NCI-H69 (cell line): ENCODE measurements at places on chromosomes 1 and 21.
A peak's percentile ranks its signal among the peaks of the same experiment; 100 is the strongest.

DNA sequence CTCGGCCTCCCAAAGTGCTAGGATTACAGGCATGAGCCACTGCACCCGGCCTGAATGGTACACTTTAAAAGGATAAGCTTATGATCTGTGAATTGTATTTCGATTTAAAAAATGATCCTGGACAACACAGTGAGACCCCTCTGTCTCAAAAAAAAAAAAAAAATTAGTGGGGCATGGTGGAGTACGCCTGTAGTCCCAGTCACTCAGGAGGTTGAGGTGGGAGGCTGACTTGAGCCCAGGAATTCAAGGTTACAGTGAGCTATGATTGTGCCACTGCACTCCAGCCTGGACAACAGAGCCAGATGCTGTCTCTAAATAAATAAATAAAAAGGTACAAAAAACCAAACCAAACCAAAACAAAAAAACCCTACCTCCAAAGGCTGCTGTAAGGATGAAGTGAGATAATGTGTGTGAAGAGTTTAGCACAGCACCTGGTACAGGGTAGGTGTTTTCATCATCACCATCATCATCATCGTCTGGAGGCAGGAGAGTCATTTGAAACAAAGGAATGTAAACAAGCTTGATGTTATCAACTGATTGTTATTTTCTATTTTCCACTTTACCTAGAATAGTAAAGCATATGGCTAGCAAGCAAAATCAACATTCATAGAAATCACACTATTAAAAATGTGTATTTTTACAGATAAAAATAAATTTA, 22.5 kb upstream of the HTR1D start:
- no peak for DNase-seq

DNA sequence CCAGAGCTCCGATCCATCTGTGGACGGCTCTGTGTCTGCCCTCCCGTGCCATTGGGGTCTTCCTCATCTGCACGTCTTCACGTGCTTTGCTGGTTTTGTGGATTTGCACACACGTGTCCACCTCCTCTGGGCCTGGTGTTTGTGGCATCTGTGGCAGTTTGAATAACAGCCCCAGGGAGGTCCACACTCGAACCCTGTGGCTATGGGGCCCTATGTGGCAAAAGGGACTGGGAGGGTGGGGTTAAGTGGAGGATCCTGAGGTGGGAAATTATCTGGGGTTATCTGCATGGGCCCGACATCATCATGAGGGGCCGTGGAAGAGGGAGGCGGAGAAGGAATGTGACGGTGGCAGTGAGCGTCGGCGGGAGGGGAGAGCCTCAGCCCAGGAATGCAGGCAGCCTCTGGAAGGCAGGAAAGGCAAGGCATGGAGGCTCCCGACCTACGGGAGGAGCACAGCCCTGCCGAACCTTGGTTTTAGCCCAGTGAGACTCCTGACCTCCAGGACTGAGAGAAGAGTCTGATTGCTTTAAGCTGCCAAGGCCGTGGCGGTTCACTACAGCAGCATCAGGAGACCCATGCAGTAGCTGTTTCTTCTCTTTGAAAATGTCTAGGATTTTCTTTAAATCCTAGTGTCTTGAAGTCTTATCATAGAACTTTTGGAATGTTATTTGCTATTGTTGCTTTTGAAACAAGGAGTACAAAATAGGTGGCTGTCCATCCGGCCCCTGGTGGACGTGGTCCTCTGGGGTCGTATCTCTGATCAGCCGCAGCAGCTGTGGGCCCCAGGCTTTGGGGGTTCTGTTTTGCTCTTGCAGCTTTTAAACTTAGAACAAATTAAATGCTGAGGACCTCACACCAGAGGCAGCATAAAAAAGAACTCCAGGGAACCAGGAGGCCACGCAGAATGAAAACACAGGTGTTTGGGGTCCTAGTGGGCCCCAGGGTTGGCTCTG, 40.0 kb upstream of the LRRC3 start:
- no peak for DNase-seq

DNA sequence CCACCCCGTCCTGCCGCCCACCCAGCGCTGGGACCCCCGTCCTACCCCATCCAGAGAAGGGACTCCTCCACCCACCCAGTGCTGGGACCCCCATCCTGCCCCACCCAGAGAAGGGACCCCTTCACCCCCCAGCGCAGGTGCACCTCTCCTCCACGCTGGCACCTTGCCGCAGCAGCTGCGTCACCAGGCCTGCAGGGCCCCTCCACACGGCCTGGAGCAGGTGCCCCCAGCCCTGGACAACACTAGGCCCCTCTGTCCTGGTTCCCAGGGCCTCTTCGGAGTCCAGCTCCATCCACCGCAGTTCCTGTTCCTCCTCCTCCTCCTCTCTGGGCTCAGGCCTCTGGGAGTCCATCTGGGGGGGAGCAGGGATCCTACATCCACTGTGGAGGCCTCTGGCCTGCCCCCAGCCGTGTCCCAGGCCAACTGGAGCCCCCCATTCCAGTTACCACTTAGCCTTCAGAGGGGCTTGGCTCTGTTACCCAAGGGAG, 378 bp downstream of the ANKRD65 start:
- peak; percentile 54 for DNase-seq

- no peak for DNase-seq
These were observed 5.5 kb downstream of the PKP1 start for GRCh38 chr1:201288765-201289164.

- no peak for DNase-seq
These were observed 96.2 kb upstream of the AKT3 start for GRCh38 chr1:243946253-243946652.

DNA sequence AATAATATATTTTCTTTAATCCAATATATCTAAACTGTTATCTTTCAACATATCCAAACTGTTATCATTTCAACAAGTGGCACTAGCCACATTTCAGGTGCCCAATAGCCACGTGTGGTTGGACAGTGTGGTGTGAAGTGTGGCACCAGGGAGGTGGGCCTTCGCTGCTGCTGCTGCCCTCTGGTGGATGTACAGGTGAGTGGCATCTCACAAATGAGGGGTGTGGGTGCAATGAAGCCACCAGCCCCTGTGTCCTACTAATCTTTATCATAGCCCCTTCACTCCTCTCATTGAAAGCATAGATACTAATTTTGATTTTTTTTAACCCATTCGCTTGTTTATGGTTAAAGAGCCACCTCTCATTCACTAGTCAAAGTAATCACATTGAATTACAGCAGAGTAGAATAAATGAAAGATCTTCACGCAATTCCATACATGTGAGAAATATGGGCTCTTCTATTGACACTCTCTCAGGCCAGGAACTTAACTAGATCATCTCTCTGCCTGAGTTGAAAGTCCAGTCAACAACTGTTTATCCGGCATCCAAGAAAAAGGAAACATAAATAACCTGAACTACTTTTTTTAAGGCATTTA, 499.2 kb downstream of the OMA1 start:
- DNase-seq, result peak; percentile 4

DNA sequence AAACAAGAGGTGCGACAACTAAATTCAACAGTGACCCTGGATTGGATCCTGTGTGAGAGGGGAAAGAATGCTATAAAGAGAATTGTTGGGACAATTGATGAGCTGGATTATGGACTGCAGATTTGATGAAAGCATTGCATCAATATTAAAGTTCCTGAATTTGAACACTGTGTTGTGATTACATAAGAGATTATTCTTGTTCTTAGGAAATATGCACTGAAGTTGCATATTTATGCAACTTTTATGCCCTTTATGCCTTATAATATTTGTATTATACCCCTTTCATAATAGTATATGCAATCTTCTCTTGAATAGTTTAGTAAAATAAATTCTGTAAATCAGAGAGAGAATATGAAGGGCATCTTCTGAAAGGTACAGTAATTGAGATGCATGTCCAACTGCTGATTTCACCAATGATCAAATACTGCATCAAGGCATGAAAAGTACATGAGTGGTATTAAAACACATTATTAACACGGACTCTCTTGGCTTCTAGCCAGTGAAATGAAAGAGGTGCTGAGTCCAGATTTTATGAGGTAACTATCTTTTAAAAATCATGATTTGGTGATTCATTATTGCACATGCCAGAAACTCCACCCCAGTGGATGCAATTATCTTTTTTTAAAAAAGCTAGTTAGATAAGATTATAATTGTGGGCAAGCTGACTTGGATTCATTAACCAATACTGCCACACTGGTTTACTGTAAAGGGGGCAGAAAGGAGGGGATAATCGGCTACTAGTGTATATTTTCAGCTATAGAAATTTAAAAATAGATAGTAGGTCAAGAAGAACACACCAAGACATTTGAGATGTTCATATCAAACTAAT, 19.9 kb upstream of the LPAR3 start:
- DNase-seq, result no peak

GRCh38 chr1:196088541-196088940, 519.7 kb downstream of the KCNT2 start:
- DNase-seq, result no peak

- no peak for DNase-seq
These were observed 17.1 kb downstream of the PRXL2B start for GRCh38 chr1:2603521-2604155.

- no peak for DNase-seq
These were observed 70.4 kb upstream of the UBE2U start for GRCh38 chr1:64133036-64133435.

- no peak for DNase-seq
These were observed 28.2 kb downstream of the CNN3 start for GRCh38 chr1:94898491-94899385.

- no peak for DNase-seq
These were observed 64.6 kb downstream of the RUNX1 start for GRCh38 chr21:34984356-34985058.

DNA sequence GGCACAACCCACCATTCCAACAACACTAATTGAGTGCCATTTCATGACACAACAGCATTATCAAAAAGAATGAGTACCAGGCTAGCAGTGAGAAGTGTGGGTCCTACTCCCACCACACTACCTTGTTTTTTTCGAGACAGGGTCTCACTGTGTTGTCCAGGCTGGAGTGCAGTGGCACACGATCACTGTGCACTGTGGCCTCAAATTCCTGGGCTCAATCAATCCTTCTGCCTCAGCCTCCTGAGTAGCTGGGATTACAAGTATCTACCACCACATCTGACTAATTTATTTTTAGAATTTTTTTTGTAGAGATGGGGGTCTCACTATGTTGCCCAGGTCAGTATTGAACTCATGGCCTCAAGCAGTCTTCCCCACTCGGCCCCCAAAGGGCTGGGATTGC, 30.7 kb downstream of the CD247 start:
- DNase-seq, result no peak

- DNase-seq, result peak; percentile 15
These were observed 1.1 kb downstream of the EEIG2 start for GRCh38 chr1:108560874-108561459.

DNA sequence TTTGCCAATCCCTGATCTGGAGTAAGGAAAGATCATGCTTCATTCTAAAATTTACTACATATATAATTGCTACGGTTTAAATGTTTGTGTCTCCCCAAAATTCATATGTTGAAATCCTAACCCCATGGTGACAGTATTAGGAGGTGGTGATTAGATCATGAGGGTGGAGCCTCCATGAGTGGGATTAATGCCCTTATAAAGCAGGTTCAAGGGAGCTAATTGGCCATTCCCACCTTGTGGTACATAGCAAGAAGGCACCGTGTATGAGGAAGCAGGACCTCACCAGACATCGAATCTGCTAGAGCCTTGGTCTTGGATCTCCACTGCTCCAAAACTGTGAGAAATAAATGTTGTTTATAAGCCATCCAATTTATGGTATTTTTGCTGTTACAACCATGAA, 55.5 kb downstream of the GADD45A start:
- peak; percentile 59 for DNase-seq

- DNase-seq, result peak; percentile 75
These were observed 10.8 kb downstream of the ADAMTSL4 start for GRCh38 chr1:150560011-150560438.

DNA sequence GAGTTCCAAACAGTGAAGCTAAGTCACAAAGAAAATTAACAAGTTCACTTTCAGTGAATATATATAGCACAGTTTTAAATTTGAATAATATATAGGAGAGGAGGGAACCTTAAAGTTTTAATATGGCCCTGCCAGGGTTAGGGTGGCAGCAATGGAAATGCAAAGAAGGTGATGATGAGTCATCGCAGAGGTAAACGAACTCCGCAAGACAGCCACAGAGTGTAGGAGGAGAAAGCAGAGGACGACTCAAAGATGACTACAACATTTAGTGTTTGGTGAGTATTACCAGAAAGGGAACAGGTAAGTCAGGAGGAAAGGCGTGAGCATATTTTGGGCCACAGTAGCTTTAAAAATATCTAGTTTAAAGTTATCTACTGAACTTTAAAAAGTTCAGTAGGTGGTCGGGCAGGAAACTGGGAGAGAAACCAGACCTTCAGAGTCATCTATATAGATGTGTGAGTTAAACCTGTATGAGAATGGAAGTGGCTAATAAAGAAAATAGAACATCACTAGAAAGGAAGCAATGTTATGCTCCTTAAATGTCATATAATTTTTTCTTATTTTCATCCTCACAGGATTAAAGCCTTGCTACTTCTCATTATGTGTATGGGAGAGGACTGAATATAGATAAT, 75.7 kb downstream of the UCHL5 start:
- no peak for DNase-seq

- peak; percentile 23 for DNase-seq
These were observed 4.0 kb downstream of the ZBTB7B start for GRCh38 chr1:155006601-155007101.

DNA sequence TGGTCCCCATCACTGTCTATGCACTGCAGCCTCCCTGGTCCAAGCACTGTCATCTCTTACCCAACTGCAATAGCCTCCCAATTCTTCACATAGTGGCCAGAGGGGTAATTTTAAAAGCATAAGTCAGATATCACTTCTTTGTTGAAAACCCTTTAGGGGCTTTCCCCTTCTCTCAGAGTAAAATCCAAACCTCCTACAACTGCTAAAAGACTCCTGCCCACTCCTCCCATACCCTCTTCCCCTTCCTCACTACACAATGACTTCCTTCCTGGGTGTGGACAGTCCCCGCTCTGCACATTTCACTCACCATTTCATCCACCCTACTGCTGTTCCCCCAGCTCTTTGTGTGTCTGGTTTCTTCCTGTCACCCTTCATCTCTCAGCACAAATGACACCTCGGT, 8.3 kb downstream of the MCOLN2 start:
- no peak for DNase-seq

DNA sequence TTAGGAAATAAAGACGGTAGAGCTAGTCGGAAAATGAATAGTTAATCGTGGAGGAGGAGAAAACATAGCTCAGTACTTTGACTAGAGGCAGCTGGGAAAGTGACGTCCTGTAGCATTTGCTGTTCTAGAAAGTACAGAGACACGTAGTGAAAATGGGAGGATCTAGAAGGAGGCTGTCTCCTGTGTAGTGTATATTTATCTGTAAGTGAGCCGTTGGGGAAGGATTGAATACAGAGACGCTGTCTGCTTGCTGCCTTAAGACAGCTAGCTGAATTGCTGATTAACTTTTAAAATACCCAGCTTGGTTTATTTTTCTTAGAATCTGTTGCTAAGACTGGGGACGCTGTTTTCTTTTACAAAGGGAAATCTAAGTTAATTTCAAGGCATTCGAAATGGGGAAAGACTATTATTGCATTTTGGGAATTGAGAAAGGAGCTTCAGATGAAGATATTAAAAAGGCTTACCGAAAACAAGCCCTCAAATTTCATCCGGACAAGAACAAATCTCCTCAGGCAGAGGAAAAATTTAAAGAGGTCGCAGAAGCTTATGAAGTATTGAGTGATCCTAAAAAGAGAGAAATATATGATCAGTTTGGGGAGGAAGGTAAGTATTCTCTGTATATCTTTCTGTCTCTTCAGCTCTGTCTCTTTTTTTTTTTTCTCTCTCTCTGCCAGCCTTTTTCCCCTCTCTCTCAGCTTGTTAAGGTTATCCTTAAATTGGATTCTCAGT, at the start of gene DNAJB4:
Gene DNAJB4, plus strand, starts transcription at position 221 of the 729 bp plus-strand sequence. Its CDS starts 172 bp downstream, at position 393.
- DNase-seq, result peak; percentile 89

- no peak for DNase-seq
These were observed 27.9 kb downstream of the FTCD start for GRCh38 chr21:46127239-46128105.

- no peak for DNase-seq
These were observed 23.8 kb upstream of the PPP1R15B start for GRCh38 chr1:204435381-204435831.
